Stimulated activated CD4-positive, alpha-beta T cell treated with anti-CD3 and anti-CD28 coated beads, Interleukin-4, amount 100 ng/mL, for 4 hours (primary cell): ENCODE measurements at places on chromosomes 2 and 18.
A peak's percentile ranks its signal among the peaks of the same experiment; 100 is the strongest.

- peak; percentile 57 for DNase-seq
These were observed 1.2 kb upstream of the SELENOI start for GRCh38 chr2:26344581-26345282.

- DNase-seq = no peak
These were observed 298.4 kb upstream of the MC4R start for GRCh38 chr18:60671021-60671420.

DNA sequence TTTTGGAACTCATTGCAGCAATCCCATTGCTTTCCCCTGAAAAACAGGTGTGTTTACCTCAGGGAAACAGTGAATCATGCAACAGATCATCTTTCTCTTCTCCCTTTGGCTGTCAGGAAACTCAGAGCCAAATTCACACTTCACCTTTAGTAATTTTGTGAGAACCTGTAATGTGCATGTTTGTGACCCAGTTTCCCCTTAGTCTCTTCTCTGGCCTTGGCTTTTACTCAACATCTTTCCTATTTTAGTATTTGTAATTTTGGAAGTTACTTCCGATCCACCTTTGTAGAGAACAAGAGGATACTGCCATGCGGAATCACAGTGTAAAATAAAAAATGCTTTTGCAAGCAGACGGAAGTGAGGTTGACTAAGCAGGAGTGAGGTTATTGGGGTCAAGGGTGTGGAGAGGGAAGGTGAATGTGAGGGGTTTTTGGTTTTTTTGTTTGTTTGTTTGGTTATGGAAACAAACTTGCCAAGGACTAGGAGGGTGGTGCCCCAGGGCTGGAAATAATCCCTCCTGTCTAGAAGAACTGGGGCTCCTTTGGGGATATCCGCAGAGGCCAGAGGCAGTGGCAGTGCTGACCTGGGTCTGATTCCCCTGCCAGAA, 14.0 kb downstream of the ASPRV1 start:
- no peak for DNase-seq

DNA sequence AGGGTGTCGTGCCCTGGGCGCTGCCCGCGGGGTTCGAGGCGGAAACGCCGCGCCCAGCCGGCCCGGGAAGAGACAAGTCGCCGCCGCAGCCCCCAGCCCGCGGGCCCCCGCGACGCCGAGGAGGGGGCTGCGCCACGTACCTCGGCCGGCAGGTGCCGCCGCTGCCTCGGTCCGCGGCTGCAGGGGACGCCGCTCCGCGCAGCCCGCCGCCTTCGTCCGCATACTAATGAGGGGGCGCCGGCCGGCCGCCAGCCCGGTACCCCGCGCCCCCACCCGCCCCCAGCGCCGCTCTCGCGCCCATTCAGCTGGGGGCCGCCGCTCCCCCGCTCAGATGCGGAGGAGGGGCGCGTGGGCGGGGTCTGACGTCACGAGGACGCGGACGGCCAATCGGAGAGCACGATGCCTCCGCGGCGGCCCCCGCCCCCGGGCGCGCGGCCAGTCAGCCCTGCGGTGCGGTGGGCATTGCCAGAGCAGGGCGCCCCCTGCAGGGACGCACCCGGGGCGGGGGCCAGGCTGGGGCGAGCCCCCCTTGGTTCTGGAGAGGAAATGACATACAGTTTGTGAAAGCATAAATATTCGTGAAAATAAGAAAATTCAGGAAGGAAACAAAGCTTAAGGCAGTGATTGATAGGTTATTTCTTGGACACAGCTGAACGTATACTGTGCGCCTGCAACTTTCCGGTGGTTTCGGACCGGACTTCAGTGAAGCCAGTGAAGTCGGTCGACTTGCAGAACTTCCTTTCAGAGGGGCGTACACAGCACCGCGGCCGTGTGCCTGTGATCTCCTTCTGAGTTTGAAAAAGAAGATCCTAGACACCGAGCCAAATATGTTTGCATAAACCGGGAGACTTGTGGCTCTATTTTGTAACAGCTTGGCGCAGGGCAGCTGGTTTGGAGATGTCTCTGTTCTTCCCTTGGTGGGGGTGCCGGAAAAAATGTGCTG, at the start of gene ST3GAL5:
Gene ST3GAL5, minus strand, starts transcription at position 307 of the 943 bp plus-strand sequence. Its CDS starts 85 bp downstream, at position 222.
- DNase-seq = peak; percentile 92

DNA sequence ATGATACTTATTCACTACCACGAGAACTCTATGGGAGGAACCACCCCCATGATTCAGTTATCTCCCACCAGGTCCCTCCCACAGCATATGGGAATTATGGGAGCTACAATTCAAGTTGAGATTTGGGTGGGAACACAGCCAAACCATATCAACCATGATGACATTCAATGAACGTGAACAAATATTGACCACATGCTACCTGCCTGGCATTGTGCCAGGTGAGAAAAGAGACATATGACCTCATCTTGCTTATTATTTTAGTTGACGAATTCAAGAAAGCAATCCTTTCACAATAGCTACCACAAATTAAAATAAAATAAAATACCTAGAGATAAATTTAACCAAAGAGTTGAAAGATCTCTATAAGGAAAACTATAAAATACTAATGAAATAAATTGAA, 286.5 kb upstream of the CRIM1 start:
- no peak for DNase-seq

GRCh38 chr2:55899881-55900280, 23.7 kb downstream of the EFEMP1 start:
- DNase-seq = no peak

GRCh38 chr2:30888852-30889409, 81.7 kb upstream of the CAPN13 start:
- DNase-seq = no peak

- no peak for DNase-seq
These were observed 231.0 kb downstream of the DCC start for GRCh38 chr18:52570975-52571374.
